ENCODE measurements at places on chromosomes 2 and 18. TPM values are rescaled to one million over a fixed set of nuclear protein-coding genes. Genes with fewer than 3 reads are reported as not detected.

DNA sequence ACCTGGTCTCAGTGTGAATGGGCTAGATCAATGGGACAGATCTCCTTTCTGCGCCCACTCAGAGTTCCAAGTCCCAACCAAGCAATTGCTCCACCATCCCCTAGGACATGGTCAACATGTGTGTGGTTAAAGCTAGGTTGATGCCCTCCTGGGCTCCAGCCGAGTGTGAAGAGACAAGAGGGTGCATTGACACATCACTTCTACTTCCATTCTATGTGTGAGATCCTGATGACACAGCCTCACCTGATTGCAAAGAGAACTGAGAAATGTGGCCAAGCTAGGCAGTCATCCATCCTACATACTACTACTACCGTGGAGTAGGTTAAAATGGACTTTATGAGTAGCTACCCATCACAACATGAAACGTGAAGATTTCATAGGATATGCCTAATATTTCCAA lies 106.8 kb downstream of the NCKAP5 start:
- H3K27me3 ChIP-seq, result no peaks in the 10 kb centered on the region
- H3K4me3 ChIP-seq, result no peak overlapping the region

DNA sequence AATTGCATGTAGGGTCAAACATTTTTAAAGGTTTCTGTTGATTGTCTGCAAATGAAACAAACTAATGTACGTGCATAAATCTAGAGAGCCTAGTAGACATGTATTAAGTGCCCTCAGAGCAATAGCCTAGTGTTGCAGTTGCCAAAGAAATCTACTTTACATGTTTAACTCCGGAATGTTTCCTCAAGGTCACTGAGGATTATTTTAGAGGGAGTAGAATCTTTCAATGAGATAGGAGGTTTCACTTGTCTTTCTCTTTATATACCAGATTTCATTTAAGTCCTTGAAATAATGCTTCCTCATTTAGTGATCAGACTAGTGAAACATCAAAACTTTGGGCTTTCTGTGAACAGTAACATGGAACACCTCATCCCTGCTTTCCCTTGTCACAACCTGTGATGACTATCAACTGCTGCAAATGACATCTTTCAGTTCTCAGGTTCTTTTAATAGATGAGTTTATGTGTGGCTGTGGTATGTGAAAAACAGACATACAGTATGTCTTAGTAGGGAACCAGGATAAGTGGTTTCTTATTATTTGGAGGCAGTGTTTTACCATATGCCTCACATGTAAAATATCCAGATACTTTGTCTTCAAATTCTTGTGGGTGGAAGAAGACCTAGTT lies 5.5 kb downstream of the UBE2E3 start:
- H3K27ac ChIP-seq, result no peak overlapping the region
- DNase-seq, result no peak
- peaks cover 22% of the 10 kb centered on the region for H3K4me1 ChIP-seq
- H3K27me3 ChIP-seq, result no peaks in the 10 kb centered on the region

DNA sequence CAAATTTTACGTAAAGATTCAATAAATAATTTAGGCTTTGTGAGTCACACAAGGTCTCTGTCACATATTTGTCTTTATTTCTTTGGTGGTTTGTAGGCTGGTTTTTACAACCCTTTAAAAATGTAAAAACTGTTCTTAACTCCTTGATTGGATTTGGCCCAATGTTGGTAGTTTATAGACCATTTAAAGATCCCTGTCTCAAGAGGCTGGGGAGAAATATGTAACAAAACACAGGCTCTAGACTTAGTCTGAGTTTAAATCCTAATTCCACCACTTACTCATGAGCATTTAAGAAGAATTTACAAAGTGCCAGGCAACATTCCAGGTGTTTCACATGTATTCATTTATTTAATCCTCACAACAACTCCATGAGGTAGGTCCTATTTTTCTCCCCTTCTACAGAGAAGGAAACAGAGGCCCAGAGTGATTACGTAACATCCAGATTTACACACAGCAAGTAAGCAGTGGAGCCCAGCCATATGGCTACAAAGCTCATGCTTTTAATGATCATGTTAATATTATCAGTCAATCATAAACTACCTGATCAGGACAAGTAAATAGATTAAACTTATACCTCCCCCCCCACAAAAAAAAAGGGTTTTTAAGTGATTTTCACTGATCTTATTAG lies 416.6 kb upstream of the ACVR2A start:
- no peaks in the 10 kb centered on the region for H3K27me3 ChIP-seq
- no peak overlapping the region for H3K4me3 ChIP-seq
- no peak overlapping the region for H3K27ac ChIP-seq
- H3K36me3 ChIP-seq, result no peaks in the 10 kb centered on the region

GRCh38 chr2:129585760-129586159 lies 393.7 kb upstream of the RAB6C start:
- DNase-seq, result no peak
- H3K27me3 ChIP-seq, result no peaks in the 10 kb centered on the region
- H3K4me1 ChIP-seq, result no peaks in the 10 kb centered on the region

GRCh38 chr2:122357998-122358397 lies 602.5 kb downstream of the TSN start:
- H3K36me3 ChIP-seq, result no peaks in the 10 kb centered on the region
- no peaks in the 10 kb centered on the region for H3K27me3 ChIP-seq
- no peaks in the 10 kb centered on the region for H3K4me1 ChIP-seq
- no peak overlapping the region for H3K4me3 ChIP-seq

DNA sequence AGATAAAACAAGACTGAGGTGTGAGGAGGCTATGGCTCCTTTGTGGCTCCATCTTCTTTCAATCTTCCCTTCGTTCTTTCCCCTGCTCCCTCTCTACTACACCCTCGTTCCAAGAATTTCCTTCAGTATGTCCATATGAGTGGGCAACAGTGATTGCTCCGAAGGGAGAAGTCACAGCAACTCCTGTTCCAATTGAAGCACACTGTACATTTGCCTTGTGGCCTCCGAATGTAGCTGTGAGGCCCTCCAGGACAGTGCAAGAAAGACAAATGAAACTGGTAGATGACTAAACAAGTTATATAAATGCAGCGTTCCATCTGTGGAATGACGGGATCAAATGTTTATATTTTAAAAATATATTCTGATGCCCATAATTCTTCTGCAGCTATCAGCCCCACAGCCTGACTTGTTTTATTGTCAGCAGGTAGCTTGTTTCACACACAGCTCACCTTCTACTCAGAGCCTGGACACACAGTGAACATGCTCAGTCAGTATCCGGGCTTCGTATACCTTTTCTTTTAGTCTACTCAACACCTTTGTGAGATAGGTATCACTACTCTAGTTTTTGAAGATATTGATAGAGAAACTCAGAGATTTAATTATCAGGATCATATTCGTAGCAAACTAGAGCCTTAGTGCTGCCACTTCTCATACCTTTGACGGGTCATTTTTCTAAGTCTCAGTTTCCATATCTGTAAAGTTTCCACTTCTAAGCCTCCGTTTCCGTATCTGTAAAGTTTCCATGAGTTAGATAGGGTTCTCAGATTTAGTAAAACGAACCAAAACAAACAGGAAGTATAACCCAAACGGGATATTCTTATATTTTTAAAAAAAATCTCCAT lies 216.7 kb upstream of the STON1 start:
- no peaks in the 10 kb centered on the region for H3K36me3 ChIP-seq
- DNase-seq, result no peak
- peak overlapping the region; percentile 92 for H3K27ac ChIP-seq
- peak overlapping the region; percentile 87 for H3K4me3 ChIP-seq
- peaks cover 24% of the 10 kb centered on the region for H3K4me1 ChIP-seq

GCC2 gene
- 46.0 TPM for total RNA-seq

HAAO gene
- total RNA-seq, result 25.3 TPM

PHLPP1 gene
- total RNA-seq, result 11.6 TPM
